Epithelial cell of esophagus (primary cell): ENCODE measurements at places on chromosomes 4 and X.

DNA sequence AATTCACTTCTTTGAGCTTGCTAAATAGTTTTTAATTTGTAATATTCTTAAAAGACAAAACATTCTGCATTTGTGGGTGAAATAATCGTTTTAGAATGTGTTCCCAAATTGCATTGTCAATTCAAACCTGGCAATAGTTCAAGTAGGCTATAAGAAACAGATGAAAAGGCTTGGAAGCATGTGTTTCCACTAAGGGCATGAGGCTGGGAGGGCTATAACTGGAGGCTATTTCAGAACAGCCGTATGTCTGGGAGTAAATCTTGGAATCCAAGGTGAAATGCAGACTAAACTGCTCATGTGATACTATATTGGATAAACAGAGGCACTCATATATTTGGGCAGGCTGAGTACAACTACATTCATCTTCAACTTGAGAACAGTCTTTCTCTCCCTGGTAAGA is 117.4 kb upstream of the GRPR start:
- no peak for DNase-seq

DNA sequence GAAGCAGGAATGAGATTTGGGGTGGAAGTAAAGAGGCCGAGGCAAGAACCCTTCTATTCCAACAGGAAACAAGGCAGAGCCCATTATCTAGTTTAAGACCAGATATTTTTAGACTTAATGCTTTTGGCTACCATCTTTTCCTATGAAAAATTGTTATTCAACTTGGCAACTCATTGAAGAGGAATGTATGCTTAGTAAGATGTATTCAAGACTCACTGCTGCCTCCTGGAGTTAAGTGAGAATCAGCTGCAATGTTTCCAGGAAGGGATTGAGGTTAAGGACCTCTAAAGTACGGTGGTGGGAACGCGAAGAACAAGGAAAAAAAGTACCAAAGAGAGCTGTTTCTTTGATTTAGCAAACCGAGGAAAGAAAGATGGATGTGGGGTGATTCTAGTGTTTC is 89.1 kb downstream of the RAPGEF2 start:
- peak; percentile 75 for DNase-seq

- DNase-seq = peak; percentile 45
Observed at GRCh38 chr4:85779165-85779564, 304.2 kb downstream of the ARHGAP24 start.

DNA sequence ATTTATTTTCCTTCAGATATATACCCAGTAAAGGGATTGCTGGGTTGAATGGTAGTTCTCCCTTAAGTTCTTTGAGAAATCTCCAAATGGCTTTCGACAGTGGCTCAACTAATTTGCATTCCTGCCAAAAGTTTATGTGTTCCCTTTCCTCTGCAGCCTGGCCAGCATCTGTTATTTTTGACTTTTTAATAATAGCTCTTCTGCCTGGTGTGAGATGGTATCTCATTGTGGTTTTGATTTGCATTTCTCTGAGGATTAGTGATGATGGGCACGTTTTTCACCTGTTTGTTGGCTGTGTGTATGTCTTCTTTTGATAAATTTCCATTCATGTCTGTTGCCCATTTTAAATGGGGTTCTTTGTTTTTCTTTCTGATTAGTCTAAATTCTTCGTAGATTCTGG is 375.2 kb downstream of the UBE2NL start:
- DNase-seq = no peak

DNA sequence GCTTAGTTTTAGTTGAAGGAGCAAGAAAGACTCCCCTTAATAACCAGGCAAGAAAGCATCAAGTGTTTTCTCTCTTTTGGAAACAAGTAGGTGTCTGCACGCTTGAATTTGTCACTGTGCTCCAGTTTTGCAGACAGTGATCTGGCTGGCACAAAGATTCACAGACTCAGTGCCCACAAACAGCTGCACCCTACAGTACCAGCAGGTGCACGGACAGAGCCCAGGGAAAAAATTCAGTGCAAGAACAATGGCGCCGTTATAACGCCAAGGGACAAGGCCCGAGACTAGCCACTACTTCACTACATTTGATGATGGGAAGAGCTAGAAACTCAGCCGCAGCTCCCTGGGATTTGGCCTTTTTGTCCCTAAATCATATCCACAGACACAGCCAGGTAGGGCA is 56.0 kb downstream of the ZNF827 start:
- no peak for DNase-seq

DNA sequence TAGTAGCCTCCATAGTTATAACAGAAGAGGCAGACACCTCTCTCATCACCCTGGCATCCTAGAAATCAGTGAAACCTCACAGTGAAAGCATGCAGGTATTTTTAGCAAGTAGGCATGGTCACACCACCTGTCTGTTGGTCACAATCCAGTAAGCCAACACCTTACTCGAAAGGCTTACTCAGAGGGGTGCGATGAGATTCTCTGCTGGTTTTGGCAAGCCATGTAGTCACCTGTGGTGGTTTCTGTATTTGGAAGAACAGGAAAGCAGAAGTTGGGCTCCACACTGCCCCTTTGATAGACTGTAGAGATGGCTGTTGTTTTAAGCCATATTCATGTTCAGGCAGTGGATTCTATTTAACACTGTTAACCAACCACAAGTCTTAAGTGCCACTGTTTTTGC is 134.7 kb downstream of the DCLK2 start:
- DNase-seq = peak; percentile 94

- peak; percentile 53 for DNase-seq
Observed at GRCh38 chr4:135838889-135839288, 1637.3 kb upstream of the PABPC4L start.

DNA sequence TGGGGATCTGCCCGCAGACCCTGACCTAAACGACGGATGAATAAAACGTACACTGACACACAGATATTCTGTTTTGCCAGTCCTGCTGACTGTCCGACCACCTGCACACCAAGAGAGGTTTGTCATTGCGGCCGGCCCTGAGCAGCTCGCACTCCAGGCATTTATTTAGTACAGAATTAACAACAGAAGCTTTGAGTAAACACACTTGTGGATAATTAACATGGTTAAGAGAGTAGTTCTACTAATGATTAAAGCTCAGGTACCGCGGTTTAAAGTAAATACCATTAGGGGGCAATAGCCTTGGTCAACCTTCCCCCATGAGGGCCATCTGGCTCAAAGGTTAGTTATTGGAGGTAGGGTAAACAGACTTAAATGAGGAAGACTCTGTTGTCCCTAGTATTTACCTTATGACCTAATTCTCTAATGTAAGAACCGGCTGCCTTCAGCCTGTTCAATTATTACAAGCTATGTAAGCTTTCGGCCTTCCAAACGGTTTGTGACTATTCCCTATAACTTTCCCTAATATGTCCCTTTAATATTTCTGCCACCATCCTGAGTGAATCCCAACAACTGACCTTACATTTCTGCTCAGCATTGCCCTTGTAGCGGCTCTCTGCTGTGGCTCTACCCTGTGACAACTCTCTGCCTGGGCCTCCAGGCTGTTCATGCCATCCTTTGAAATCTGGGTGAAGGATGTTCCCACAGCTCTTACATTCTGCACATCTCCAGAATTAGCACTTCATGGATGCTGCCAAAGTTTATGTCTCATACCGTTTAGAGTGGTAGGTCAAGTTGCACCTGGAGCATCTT is 46.9 kb upstream of the SYTL5 start:
- DNase-seq = no peak

GRCh38 chr4:156628858-156629257 is 342.7 kb downstream of the PDGFC start:
- DNase-seq = no peak

- DNase-seq = peak; percentile 96
Observed at GRCh38 chr4:6782147-6782845, at the start of gene KIAA0232. TSS of gene KIAA0232 (plus strand) at chr4:6782727. CDS start at chr4:6824454, 41,727 bp downstream.

DNA sequence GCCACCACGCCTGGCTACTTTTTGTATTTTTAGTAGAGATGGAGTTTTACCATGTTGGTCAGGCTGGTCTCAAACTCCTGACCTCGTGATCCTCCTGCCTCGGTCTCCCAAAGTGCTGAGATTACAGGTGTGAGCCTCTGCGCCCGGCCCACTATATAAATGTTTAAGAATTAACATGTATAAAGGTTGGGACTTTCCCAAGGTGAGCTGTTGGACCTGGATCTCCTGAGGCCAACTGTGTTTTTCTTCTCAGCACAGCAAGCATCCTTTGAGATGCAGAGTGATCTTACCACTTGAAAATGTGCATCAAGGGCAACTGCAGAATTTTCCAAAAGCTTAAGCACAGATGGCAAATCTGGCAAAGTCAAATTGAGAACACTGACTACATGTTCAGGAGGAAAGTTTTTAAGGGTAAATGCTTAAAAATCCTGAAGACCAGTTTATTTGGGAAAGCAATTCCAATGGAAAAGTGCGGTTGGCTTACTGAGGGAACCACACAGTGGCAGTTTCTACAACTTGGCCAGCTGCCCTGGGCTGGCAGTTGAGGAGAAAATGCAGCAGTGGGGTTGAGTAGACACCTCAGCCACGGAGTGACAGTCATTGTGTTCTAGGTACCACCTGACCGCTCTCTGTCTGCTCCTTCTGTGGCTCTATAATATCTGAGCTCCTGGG is 168.9 kb downstream of the CBR4 start:
- DNase-seq = no peak

DNA sequence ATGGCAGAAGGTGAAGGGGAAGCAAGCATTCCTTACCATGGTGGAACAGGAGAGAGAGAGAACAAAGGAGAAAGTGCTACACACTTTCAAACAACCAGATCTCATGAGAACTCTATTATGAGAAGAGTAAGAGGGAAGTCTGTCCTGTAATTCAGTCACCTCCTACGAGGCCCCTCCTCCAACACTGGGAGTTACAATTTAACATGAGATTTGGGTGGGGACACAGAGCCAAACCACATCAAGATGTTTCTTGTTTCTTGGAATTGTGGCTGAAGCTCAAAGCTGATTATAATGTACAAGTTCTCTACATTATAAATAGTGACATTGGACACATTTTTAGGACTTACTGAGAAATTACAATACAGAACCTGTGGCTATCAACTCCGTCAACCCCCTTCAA is 29.5 kb upstream of the TAPT1 start:
- no peak for DNase-seq

DNA sequence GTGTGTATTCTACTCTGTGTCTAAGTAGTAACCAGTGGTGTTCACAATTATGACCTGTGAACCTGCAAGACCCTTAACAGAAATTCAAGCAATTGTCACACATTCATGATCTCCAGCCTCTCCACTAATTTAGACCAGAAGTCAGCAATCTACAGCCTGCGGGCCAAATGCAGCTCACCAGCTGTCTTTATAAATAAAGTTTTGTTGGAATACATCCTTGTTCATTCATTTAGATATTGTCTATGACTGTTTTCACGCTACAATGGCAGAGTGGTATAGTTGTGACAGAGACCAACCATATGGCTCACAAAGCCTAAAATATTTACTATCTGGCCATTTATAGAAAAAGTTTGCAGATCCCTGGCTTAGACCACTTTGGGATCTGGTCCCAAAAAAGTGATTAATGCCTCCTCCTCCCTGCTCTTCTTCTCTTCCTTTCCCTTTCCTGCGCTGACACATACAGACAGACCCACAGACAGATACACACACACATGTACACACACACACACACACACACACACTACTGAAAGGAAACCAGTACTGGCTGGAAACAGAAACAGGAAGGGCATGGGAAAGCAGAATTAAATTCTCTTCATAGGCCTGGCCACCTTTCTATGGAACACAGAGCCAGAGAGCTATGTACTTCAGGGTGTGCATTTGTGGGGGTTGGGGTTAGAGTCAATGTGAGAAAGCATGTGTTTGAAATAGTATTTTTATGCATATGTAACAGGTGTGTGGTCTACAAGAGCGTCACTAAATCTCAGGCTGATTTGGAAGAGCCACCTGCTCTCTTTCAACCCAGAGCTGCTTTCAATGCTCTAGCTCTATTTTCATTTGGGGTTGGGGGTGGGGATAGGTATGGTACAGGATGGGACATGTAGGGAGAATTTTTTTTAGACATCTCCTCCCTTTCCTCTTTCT is 49.7 kb upstream of the TMEM164 start:
- DNase-seq = no peak

GRCh38 chr4:122481766-122482405 is 25.4 kb upstream of the IL2 start:
- DNase-seq = no peak

- no peak for DNase-seq
Observed at GRCh38 chr4:127209580-127210095, 423.1 kb upstream of the INTU start.

DNA sequence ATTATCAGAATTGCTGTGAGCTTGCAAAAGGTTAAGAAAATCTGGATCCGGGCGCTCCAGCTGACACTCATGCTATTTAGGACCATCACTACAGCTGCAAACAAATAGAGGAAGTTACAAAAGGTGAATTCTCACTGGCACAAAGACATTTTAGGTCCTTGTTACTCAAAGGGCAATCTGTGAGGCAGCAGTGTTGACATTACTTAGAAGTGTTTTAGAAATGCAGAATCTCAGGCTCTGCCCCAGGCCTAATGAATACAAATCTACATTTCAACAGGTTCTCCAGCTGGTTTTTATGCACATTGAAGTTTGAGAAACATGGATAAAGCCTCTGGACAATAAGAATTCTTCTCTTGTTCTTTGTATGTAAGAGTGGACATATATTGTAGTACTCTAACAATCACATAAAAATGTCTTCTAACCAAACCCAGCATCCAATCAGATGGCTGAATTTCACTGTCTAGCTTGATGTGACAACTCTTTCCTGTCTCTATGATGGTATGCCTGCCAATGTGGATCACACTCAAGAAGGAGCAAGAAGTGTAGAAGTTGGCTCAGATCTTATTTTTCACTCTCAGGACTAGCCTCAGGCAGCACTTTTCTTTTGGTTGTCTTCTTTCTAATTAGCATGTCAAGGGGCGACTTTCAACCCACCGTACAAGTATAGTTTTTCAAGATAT is 18.8 kb downstream of the SLC7A11 start:
- DNase-seq = no peak

- DNase-seq = no peak
Observed at GRCh38 chrX:119682019-119682989, 10.7 kb downstream of the SEPTIN6 start.

GRCh38 chrX:128928636-128929035 is 594.7 kb downstream of the SMARCA1 start:
- no peak for DNase-seq

DNA sequence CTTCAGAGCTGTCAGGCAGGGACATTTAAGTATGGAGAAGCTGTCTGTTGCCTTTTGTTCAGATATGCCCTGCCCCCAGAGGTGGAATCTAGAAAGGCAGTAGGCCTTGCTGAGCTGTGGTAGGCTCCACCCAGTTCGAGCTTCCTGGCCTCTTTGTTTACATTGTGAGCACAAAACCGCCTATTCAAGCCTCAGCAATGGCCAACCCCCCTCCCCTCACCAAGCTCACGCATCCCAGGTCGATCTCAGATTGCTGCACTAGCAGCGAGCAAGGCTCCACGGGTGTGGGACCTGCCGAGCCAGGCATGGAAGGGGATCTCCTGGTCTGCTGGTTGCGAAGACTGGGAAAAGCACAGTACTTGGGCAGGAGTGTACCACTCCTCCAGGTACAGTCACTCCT is 59.3 kb downstream of the ZNF674 start:
- DNase-seq = no peak

- peak; percentile 30 for DNase-seq
Observed at GRCh38 chr4:83208371-83209365, 75.9 kb downstream of the COQ2 start.

- no peak for DNase-seq
Observed at GRCh38 chr4:141713185-141713584, 76.8 kb downstream of the IL15 start.
